Skin of body (tissue), 3 donors: ENCODE measurements at places on chromosomes 7 and 10. TPM values are rescaled to one million over a fixed set of nuclear protein-coding genes. Genes with fewer than 3 reads are reported as not detected.

Gene MGAM2
- 0.20 TPM for total RNA-seq

Gene ZNF727
- 0.30 TPM for total RNA-seq

Gene ANKRD1
- 10.9 TPM for total RNA-seq

Gene SLC25A13
- 15.7 TPM for total RNA-seq

Gene PON1
- total RNA-seq: 0.10 TPM

Gene AKAP9
- 101 TPM for total RNA-seq

Gene PRPF18
- 30.1 TPM for total RNA-seq

Gene AKR1C3
- total RNA-seq: 2.6 TPM

Gene BPGM
- 101 TPM for total RNA-seq

Gene ADAM12
- total RNA-seq: 22.8 TPM

Gene CCNJ
- total RNA-seq: 6.9 TPM

Gene MET
- 7.1 TPM for total RNA-seq

Gene HOXA13
- total RNA-seq: 1.4 TPM

Gene SLC13A4
- total RNA-seq: 0.10 TPM

Gene TMEM243
- total RNA-seq: 28.1 TPM

Gene IKZF1
- 6.5 TPM for total RNA-seq

Gene PPP2R2D
- 39.4 TPM for total RNA-seq

Gene CNNM2
- total RNA-seq: 5.4 TPM

Gene MMD2
- total RNA-seq: not detected

Gene CYP26C1
- not detected for total RNA-seq

Gene PAPOLB
- 0.30 TPM for total RNA-seq

Gene TM9SF3
- 83.2 TPM for total RNA-seq

Gene SLC26A3
- not detected for total RNA-seq

Gene FOXI2
- total RNA-seq: 0.20 TPM

Gene DIP2C
- 16.7 TPM for total RNA-seq

Gene OR13A1
- 0.10 TPM for total RNA-seq

Gene ABCB4
- 6.3 TPM for total RNA-seq

Gene PRPS1L1
- not detected for total RNA-seq

Gene MSS51
- 9.1 TPM for total RNA-seq

Gene CALML5
- 133 TPM for total RNA-seq

Gene SPRN
- total RNA-seq: 0.89 TPM

Gene FKBP14
- total RNA-seq: 30.4 TPM

Gene MUC3A
- not detected for total RNA-seq

Gene HOGA1
- total RNA-seq: 0.99 TPM

Gene SCIN
- 0.99 TPM for total RNA-seq

Gene CCDC172
- not detected for total RNA-seq
